Foreskin keratinocyte (primary cell): ENCODE measurements at places on chromosomes 7 and 10. TPM values are rescaled to one million over a fixed set of nuclear protein-coding genes. Genes with fewer than 3 reads are reported as not detected.
A peak's percentile ranks its signal among the peaks of the same experiment; 100 is the strongest.

DNA sequence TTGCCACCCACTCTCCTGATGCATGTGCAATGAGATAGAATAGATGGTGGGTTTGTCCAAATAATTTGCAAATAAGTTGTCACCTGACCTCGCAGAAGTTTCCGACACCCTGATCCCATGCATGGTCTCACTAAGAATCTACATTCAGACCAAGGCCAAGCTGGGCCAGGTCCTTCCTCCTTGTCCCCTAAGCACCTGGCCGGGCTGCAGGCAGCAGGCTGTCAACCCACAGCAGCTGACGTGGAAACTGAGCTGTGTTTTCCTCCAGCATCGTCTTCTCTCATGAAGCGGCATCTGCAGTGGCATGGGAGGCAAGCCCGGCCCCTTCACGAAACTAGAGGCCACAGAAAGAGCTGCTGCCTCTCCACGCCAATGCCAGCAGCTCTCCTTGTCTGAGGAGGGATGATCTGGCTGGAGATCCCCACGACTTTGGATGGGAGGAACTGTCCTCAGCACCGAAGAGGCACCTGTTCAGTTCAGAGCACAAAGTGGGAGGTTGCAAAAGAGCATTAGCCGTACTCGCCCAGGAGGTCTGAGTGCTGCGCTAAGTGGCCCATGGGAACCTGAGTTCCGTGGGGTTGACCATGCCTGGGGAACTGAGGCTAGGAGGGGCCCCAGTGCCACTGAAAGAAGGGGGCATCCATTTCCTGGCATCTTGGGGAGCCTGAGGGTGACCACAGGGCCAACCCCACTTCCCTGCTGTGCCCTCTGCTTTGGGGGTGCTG, 110.5 kb upstream of the INSIG1 start:
- no peak for DNase-seq

DNA sequence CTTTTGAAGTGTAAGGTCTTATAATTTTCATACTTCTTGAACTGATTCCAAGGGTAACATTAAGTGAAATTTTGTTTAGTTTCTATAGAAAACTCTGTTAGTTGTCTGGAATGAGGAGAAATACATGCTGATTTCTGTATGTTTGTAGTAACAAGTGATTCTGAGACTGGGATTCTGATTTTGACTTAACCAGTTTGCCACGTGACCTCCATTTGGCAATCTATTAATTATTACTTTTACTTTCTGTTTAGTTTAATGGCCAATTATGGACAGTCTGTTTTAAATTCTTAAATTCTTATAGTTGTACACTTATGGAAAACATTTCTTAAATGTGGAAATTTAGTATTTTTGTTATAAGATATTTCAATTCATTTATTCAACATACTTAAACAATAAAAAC, 163.1 kb downstream of the ADK start:
- no peak for DNase-seq

DNA sequence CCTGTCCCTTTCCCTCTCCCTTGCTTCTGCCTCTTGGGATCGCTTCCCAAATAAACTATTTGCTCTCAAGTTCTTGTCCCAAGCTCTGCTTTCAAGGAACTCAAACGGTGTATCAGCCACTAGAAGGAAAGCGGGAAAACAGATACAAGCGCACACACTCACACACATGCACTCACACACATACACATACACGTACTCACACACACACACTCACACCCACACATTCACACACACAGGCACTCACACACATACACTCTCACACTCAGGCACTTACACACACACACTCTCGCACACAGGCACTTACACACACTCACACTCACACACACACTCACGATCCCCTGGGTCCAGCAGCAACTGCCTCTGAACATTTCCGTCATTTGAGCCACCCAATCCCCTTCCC, 121.9 kb downstream of the RAB11FIP2 start:
- no peak for DNase-seq

DNA sequence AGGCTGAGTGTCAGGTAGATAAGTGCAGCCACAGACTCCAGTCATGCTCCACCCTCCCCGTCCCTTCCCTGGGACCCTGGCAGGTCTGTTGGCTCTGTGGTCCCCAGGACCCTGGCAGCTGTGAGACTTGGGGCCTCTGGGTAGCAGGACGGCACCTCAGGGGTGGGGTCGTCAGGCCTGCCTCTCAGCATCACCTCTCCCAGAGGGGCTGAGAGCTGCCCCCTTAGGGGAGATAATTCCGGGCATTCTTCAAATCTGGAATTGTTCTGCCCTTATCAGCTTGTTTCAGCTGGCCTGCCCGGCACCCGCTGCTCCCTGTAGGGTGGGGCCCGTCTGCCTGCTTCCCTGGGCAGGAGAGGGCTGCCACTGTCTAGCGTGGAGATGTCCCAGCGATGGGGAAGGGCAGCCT, 23.3 kb downstream of the PODXL start:
- no peak for DNase-seq

- DNase-seq: no peak
Observed at GRCh38 chr7:71705217-71705616, 573.3 kb downstream of the GALNT17 start.

GRCh38 chr10:5944389-5945189, 32.8 kb downstream of the IL15RA start:
- DNase-seq: peak; percentile 94

GRCh38 chr10:70722820-70723424, 50.6 kb downstream of the ADAMTS14 start:
- DNase-seq: peak; percentile 63

Gene SFRP4
- not detected in 2 replicates for total RNA-seq

Gene COL17A1
- 1,970 and 2,423 TPM in 2 replicates for total RNA-seq

DNA sequence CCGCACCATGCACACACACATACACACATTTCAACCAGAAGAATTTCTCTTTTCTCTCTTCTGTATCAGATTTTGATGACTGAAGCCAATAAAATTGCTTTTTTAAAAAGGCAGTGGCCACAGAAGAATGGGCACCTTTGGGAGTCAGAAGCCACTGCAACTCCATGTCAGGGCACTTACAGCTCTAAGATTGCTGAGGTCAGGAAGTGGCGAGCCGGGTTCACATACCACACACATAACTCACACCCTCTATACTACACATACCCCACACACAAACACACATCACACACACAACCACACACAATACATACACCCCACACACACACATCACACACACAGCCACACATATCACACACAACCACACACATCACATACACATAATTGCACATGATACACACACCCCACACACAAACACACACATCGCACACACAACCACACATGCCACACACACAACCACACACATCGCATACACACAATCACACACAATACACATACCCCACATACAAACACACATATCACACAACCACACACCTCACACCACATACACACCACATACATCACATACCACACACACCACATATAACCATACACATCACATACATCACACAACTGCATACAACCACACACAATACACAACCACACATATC, 31.2 kb downstream of the GPRIN2 start:
- peak; percentile 82 for DNase-seq

DNA sequence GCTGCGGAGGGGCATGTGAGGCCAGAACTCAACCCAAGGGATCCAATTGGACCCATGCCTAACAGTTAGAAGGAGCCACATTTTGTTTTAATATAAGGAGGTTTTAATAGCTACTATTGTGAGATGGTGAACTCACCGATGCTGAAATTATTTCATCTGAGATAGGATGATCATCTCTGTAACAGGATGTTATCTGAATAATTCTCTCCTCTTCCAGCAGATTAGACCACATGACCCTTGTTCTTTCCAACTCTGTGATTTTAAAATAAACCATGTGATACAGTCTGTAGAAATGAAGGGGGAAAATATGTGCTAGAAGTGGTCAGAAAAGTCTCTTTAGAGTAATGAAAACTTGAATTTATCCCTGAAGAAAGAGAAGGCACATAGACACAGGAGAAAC, 385.8 kb downstream of the LRMDA start:
- no peak for DNase-seq

GRCh38 chr10:97597778-97598177, 8.3 kb downstream of the C10orf62 start:
- DNase-seq: no peak

GRCh38 chr7:84009051-84009450, 185.5 kb downstream of the SEMA3A start:
- DNase-seq: no peak

DNA sequence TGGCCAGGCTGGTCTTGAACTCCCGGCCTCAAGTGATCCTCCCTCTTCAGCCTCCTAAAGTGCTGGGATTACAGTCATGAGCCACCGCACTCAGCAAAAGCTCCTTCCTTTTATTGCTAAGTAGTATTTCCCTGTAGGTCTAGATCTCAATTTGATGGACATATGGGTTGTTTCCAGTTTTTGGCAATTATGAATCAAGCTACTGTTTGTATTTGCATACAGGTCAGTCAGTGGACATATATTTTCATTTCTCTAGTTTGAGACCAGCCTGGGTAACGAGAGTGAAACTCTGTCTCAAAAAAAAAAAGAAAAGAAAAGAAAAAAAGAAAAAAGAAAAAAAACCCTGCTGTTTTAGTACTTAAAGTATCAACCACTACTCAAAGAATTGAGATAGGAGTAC, 6.4 kb upstream of the PRKRIP1 start:
- DNase-seq: no peak

DNA sequence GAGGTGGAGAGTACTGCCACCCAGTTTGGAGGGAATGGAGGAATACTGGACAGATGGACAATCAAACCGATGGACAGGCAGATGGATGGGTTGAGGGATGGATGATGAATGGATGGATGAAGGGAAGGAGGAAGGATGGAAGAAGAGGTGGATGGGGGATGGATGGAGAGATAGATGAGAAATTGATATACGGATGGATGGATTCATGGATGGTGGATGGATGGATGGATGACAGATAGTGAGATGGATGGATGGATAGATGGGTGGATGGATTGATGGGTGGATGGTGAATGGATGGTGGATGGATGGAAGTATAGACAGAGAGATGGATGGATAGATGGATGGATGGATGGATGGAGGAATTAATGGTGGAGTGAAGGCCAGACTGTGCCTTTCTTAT, 42.6 kb downstream of the ALOX5 start:
- no peak for DNase-seq

DNA sequence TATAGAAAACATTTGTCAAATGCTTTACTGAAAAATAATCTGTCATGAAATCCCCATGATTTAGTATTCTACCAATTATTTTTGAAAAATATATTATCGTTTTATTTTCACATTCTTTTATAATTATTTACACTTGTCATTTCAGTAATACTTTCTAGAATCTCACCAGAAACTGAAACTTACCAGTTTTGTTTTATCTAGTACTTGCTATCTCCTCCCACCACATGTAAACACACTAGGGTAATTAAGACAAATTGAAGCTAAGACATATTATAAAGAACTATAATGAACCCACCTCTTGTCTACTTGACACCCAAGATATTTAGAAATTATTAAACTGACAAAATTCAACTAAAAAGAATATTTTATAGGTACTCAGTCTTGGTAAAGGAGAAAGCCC, 51.5 kb upstream of the GRM3 start:
- DNase-seq: no peak

GRCh38 chr7:28075674-28076358, 104.8 kb downstream of the JAZF1 start:
- no peak for DNase-seq

- DNase-seq: no peak
Observed at GRCh38 chr7:45713669-45714520, 139.7 kb downstream of the ADCY1 start.

DNA sequence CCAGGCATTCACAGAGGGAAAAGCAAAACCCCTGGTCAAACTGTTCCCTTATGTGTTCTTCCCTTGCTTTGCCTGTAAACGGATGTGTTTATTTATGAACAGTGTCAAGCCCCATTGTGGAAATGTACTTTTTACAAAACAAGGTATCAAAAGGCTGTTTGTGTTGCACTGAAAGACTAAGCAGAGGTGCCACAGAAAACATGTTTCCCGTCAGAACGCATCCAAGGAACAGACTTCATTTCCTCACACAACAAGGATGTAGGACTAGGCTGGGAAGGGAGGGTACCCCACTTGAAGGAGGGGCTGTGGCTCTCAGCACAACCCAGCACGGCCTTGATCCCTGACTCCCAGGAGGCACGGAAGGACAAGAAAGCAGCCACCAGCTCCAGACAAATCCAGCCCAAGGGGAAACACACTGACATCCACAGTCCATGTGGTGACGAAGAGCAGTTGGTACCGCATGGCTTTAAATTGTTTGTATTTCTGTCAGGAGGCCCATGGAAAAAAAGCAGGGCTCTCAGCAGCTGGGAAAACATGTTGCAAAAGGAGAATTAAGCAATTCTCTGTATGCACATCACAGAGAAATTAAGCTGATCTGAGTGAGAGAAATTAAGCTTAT, 85.6 kb downstream of the RNF216 start:
- no peak for DNase-seq

Gene UNCX
- not detected in 2 replicates for total RNA-seq

- DNase-seq: no peak
Observed at GRCh38 chr7:127892488-127893314, 138.5 kb downstream of the LRRC4 start.

GRCh38 chr10:58885686-58886345, 290.6 kb upstream of the PHYHIPL start:
- DNase-seq: no peak

Gene CYREN
- 59.5 and 67.1 TPM in 2 replicates for total RNA-seq

DNA sequence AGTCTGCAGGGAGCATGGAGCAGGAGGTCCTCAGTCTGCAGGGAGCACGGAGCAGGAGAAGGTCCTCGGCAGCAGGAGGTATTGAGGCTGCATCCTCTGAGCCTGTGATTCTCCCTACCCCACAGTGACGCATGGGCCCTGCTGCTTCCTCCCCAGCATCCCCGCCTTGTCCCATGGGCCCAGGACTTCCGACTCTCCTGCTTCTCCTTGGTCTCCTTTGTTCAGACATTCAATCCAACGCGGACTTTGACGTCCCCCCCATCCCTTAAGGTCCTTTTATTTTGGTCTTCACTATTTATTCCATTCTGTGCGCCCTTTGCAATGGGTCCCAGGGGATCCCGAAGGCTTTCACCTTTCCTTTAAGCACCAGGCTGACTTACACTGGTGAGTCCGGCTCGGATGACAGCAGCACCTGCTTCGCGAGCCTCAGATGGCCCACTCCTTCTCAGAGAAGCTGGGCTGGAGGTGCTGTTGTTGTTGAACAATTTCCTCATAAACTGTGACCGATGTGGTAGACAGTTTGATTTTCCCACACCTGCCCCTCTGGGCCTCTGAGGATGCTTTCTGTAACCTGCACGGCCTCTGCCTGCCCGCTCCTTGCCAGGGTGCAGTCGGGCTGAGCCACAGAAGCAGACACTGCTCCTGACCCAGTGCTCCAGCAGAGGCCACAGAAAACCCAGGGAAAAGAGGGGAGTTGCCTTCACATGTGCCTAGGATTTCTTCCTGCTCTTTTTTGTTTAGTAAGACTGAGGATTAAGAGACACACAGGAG, 407.2 kb upstream of the SHH start:
- no peak for DNase-seq

Gene ADCYAP1R1
- not detected in 2 replicates for total RNA-seq
